ENCODE measurements at places on chromosomes 3 and 15. TPM values are rescaled to one million over a fixed set of nuclear protein-coding genes. Genes with fewer than 3 reads are reported as not detected.

The ARL6 gene
- total RNA-seq: 5.2 TPM

DNA sequence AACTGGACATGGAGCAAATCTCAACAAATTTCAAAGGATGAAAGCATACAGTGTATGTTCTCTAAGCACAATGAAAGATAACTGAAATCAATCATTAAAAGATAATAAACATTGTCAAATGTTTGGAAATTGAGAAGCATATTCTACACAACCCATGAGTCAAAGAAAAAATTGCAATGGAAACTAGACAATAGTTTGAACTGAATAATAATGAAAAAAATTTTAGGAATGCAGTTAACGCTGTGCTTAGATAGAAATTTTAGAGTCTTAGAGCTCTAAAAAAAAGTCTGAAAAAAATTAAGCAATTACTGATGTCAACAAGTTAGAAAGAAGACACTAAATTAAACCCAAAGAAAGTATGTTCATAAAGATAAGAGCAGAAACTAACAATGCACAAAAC, 15.5 kb downstream of the RABL3 start:
- no peak for DNase-seq

- no peak for DNase-seq
Observed at GRCh38 chr3:136642711-136643110, 109.5 kb downstream of the STAG1 start.

The MUC13 gene
- total RNA-seq: not detected

DNA sequence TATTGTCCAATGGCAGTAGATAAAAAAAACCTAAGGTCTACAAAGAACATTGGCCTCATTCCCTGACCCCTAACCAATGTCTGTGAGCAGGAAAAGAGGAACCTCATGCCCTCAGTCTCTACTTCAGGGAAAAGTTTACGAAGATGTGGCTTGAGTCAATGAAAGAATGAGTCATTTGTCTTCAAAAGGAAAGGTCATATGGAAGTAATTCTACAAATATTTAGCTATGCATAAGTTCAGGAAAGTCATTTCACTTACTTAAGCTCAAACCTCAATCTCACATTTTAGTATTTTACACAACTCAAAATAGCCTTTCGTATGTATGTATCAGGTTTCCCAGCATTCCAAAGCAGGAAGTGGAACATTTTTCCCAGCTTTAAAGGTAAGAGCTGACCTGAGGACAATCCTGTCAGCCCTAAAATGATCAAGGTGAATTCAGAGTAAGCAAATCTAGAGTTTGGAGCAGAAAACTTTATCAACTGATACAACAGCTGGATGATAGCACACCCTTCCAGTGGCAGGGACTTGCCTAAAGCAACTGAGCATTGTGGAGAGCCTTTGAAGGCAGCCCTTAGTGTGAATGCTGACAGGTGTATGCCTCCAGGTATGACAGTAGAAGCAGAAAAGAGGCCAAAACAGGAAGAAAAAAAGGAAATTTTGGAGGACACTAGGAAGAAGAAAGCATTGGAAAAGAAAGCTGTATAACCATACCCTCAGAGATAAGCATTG, 53.9 kb upstream of the ACKR4 start:
- DNase-seq: peak; percentile 87

DNA sequence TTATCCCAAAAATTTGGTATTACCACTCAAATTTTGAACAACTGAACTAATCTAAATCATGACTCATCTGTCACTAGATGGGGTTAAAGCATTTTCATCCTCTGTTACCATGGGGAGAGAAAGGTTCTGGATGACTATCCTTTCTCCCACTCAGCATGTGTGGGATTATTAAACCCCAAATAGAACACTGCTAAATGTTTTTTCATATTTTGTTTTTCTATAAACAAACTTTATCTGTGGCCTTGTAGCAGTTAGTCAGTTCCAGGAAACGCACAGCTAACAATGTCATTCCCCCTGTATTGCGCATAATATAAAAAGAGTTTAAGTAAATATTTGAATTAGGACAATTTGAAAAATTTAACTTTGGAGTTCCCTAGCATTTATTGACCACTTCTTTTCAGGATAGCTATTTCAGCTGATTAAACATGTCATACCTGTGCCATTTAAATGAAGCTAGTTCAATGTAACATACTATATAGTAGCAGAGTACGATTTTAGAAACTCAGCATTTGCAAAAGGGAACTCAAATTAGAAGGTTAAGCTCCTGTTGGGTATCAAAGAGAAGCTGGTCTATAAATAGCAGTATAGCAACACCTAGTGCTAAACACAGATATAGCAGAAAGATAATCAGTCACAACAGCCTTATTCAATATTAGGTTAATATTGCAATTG, 9.2 kb upstream of the TMEM212 start:
- DNase-seq: peak; percentile 56

GRCh38 chr3:29936766-29937165, 655.9 kb downstream of the RBMS3 start:
- DNase-seq: no peak

The SERINC4 gene
- total RNA-seq: 0.05 TPM

DNA sequence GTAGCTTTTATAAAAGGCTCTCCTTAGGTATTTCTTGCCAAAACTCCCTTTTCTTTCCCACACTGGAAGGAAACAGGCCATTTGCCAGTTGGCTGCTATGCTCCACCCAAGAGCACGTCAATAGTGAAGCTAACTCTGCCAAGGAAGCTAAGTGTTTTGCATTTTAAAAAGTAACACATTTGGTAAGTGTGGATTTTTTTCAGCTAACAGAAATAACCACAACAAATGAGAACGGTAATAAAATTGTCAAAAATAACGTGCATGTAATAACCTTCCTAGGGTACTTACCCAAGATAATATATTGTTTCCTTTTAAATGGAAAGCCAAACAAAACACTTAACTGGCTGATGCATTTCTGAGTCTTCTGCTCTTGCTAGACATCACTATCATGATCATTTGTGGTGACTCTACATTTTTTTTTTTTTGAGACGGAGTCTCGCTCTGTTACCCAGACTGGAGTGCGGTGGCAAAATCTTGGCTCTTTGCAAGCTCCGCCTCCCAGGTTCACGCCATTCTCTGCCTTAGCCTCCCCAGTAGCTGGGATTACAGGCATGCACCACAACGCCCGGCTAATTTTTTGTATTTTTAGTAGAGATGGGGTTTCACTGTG, 4.6 kb downstream of the DPP8 start:
- no peak for DNase-seq

DNA sequence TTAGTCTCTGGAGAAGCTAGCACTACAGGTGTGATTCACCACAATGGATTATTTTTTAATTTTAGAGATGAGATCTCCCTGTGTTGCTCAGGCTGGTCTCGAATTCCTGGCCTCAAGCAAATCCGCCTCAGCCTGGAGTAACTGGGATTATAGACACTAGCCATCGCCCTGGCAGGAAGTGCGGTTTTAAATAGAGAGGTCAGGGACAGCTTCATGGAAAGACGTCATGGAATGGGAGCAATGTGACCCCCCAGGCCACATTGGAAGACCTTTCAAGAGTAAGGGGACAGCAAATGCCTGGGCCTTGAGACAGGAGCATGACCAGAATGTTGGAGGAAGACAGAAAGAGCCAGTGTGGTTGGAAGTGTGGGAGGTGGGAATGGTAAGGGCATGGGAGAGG, 2.2 kb upstream of the ISG20 start:
- DNase-seq: no peak

DNA sequence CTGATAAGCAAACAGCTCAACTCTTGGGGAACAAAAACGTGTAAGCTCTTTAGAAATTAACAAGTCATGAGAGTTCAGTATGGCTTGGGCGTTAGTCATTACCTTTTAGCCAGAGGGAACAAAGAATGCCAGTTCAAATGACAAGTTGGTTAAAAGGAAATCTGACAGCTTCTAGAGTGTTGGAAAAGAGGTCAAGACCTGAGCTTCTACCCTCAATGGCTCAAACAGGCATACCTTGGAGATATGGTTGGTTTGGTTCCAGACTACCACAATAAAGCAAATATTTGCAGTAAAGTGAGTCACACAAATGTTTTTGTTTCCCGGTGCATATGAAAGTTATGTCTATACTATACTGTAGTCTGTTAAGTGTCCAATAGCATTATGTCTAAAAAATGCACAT, 136.1 kb downstream of the CACNA1D start:
- peak; percentile 75 for DNase-seq

DNA sequence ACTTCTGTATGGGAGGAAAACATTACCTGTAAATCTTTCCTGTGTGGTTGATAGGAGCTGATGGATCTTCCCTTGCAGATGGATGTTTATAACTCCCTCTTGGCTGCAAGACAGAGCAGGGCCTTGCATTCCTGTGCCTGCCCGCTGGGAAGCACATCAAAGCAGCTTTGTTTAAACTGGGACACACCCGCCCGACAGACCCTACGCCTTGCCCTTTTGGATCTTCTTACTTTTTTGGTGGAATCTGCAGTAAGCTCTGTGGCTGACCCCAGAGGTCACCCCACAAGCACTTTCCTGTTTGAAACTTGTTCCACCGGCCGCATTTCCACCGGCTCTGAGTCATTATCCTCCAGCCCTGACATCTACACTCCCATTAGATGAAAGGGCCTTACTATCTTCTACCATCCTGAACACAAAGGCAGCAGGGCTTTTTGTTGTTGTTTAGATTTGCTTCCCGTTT, 244.1 kb upstream of the STT3B start:
- DNase-seq: peak; percentile 46

DNA sequence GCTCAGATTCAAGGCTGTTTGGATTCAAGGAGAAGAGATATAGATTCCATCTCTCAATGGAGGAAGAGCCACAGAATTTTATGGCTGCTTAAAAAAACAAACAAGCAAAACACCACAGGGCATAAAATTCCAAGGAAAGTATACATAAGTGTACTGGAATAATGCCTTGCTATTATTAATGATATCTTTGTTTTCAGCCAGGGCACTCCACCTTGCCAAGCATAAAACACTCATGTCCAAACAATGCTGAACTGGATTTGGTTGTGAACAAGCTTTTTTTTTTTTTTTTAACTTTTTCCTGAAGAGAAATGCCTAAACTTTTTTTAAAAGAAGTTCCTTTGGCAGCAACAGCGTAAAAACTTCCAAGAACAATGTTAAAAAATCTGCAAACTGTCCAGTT, 4.8 kb upstream of the CLSTN2 start:
- peak; percentile 27 for DNase-seq

DNA sequence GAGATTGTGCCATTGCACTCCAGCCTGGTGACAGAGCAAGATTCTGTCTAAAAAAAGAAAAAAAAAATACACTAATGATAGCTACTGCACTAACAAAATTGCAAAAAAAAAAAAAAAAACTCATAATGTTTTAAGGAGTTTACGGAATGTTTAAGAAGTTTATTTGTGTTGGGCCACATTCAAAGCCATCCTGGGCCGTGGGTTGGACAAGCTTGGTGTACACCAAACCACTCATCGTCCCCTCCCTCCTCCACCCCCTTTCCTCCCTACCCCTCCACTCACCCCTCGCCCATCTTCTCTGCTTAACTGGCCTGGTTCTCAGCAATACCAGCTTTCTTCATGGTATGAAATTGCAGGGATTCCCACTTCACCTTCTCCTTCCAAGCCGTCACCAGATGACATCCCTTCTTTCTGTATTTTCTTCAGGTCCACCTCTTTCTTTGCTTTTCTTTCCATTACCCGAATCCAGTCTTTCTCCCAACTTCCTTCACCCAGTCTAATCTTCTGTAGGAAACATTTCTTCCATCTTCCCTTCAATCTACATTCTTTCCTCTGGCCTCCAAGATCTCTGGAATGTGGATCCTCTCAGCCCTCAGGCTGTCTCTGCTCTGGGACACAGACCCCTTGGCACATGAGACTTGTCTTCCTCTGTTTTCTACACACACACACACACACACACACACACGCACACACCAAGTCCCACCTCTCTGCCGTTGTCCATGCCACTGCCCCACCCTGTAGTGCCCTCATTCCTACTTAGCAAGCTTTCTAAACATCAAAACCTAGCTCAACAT, 3.5 kb upstream of the MESP1 start:
- no peak for DNase-seq

DNA sequence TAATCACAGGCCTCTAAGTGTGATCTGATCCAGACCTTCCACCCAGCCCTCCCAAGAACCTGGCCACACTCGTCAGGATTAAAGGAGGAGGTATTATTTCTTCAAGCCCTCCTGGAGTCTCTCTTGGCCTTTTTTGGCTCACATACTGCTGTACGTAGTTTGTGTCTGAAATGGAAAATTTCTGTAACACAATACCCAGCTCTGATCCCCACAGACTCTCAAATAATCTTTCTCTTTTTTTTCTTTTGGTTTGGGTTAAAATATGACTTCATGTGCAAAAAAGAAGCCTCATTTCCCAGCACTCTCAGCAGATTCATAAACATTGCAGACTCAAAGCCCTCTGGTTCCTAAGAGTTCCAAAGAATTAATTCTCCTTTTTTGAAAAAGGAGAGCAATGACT, 96.5 kb upstream of the PHLDB2 start:
- no peak for DNase-seq

DNA sequence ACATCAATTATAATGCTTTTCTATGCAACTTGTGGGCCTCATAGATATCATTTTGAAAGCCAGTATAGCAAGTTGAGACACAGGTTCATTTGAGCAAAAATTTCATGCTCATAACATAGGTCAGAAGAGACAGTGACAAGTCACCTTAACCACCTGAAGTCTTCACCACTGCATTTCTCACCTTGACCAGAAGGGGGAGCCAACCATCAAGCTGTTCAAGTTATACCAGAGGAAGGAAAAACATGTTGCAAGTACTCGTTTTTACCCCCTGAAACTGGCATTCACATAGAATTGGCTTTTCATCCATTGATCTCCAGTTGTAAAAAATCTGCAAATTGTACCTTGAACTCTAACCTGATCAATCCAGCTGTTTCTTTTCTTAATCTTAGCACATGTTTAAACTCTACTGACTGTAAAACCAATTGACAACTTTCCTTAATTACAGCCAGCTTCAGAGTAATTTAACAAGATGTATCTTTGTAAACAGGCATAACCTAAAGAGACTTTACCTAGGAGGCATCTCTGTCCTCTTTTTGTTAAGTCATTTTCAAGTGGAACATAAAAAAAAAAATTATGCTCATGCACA, 1.4 kb downstream of the LMOD3 start:
- peak; percentile 85 for DNase-seq

The HRH1 gene
- 80.7 TPM for total RNA-seq

DNA sequence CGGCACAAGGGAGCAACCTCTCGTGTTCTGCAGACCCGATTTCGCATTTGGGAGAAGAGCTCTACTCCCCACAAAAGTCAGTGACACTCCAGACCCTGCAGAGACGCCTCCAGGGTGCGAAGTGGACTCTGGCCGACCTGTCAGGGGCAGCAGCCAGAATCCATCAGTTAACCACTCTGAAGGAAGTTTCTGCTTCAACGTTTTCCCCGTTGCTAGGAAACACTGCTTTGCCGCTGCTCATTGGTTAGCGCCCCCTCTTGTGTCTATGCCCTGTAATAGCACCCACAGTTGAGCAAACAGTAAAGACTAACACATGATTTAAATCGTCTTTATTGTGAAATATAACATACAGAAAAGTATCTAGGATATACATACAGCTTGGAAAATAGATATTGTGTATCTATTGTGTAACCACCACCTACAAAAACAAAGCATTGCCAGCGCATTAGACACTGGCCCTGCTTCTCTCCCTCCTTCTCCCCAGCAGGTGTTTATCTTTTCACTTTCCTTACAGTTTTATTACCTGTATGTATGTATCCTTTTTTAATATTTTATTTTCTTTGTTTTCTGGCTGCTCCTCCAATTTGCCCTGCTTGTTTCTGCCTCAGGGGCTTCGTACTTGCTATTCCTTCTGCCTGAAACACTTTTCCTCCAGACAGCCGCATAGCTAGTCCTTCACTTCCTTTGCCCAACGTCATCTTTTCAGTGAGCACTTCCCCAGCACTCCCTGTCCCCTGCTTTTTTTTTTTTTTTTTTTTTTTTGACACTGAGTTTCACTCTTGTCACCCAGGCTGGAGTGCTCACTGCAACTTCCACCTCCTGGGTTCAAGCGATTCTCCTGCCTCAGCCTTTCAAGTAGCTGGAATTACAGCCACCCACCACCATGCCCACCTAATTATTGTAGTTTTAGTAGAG, 38.8 kb downstream of the TMEM40 start:
- peak; percentile 89 for DNase-seq

Measured in renal cortical epithelial cell (primary cell).